Stimulated activated naive B cell treated with anti-CD40 and anti-IgM and Interleukin-4, amounts not matched to agents 10 μg/mL and 1 μg/mL and 100 μg/mL, for 72 hours (primary cell): ENCODE measurements at places on chromosomes 16 and 17.

DNA sequence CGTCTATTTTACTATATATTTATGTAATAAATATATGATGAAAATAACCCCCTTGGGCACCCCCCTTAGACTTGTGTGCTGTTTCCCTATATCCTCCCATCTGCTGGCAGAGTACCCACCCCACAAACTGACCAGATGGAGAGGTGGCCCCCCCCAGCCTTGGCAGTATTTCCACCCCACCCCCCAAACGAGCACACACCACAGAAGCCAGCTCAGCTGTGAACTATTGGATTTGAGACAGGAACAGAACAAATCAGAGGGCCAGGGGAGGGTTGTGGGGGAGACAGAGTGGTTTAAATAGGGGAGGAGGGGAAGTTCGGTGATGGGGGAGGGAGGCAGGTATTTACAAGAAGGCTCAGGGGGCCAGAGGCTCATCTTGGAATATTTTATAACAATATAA, 7.8 kb downstream of the NR1D1 start:
- no peak for DNase-seq

DNA sequence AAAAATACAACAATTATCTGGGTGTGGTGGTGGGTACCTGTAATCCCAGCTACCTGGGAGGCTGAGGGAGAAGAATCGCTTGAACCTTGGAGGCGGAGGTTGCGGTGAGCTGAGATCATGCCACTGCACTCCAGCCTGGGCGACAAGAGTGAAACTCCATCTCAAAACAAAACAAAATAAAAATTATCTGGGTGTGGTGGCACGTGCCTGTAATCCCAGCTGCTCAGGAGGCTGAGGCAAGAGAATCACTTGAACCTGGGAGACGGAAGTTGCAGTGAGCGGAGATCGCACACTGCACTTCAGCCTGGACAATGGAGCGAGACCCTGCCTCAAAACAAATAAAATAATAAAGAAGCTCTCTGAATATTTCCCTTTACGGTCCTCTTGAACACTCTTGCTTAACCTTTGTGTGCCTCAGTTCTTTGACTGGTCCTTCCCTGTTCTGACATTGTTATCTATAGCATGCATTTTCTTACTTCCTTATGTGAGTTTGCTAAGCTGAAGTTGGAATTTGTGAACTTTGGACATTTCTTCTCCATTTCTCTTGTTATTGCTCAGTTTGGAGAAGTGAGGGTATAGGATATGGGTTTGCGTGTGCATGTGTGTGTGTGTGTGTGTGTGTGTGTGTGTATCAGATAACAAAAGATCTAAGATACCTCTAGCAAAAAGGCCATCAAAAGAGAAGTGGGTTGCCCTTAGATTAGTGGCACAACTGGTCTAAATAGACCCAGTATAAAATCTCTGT, 29.7 kb upstream of the WSB1 start:
- no peak for DNase-seq

DNA sequence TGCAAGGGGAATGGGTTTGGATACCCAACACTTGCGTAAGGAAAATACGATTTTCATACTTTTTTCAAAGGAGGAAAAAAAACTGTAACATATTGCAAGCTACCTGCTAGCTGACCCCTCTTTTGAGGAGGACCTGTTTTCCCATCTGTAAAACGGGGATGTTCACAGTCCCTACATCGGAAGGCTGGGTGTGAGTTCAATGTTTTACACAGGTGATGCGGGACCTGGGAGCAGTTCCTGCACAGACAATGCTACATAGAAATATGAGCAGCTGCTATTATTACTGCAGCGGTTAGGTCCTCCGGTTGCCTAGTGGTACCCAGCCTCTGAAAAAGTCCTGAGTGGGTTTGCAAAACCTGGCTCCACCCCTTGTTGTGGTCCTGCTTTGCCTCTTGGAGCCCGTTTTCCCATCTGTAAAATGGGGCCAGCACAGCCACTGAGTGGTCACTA, 3.5 kb downstream of the SOCS1 start:
- peak; percentile 35 for DNase-seq

DNA sequence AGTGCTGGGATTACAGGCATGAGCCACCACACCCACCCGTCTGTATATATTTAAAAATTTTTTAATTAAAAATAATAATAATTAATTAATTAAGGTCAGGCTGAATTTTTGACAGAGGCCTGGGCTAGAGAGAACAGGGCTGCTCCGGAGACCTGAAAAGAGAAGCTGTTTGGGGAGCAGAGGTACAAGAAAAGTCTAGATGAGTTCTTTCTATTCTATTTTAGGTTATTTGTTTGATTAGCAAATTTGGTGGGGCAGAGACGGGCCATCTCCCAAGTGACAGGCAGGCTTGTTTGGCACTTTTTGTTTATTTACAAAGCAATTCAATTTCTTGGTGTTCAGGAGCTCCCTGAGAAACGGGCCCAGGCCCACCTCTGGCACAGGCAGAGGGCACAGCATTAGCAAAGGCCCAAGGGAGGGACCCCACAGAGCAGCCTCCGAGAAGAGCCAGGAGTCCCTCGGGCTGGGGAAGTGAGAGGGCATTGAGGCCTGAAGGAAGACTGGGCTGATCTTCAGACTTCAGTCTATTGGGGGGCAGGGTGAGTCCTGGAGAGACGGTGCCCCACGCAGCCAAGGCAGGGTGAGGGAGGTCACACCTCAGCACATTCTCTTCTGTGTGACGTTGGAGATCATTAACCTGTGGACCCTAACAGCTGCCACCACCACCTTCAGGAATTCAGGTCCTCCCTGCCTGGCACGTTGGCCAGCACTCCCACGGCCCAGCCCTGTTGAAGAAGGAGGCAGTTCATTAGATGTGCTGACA, 10.8 kb upstream of the RIPOR1 start:
- DNase-seq = peak; percentile 84

- no peak for DNase-seq
Measured at GRCh38 chr17:31825961-31826691, 32.9 kb downstream of the COPRS start.

DNA sequence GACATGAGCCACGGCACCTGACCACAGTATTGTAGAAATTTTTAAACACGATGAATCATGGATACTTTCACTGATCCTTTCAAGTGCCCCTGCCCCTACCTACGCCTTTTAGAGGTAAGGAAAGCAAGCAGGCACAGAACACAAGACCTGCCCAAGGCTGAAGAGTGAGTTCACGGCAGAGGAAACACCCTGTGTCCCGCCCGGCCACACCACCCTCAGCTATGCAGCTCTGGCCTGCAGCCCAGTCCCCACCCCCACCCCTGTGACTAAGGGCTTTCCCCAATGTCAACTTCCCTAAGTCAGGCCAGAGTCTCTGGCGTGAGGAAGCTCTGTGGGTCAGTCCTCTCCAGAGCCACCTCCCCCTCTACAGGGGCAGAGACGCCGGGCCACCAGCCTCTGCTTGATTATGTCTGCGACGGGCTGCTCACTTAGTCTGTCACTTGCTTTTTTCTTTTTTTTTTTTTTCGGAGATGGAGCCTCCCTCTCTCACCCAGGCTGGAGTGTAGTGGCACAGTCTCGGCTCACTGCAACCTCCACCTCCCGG, 8.4 kb downstream of the SLC16A5 start:
- no peak for DNase-seq
